ENCODE measurements at places on chromosomes 6 and 20.

DNA sequence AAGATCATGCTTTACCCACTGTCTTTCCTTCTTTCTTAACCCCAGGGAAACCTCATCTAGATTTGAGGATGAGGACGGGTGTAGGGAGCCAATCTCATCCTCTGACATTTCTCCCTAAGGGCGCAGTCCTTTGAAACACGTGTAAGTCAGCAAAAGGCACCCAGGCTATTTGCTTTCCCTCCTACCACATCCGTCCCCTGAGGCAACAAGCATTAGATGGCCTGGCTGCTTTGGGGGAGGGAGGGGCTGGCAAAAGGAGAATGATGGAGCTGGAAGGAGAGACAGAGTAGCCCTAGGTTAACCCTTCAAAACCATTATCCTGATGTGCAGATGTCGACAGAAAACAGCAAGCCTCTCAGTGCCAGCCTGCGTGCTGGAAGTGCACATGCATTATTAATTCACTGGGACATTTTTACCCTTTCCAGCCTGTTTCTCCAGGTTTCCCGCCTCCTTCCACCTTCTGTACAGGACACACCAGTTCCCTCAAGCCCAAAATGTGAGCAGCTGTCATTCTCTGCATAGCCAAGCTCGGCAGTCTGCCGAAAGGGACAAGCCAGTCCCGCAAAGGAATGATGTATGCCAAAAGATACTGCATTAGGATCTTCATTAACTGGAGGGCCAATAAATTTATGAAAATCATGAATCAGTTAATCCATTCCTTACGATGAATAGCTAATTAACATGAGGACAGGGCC, 547.2 kb downstream of the CD83 start:
- DNase-seq, result no peak

DNA sequence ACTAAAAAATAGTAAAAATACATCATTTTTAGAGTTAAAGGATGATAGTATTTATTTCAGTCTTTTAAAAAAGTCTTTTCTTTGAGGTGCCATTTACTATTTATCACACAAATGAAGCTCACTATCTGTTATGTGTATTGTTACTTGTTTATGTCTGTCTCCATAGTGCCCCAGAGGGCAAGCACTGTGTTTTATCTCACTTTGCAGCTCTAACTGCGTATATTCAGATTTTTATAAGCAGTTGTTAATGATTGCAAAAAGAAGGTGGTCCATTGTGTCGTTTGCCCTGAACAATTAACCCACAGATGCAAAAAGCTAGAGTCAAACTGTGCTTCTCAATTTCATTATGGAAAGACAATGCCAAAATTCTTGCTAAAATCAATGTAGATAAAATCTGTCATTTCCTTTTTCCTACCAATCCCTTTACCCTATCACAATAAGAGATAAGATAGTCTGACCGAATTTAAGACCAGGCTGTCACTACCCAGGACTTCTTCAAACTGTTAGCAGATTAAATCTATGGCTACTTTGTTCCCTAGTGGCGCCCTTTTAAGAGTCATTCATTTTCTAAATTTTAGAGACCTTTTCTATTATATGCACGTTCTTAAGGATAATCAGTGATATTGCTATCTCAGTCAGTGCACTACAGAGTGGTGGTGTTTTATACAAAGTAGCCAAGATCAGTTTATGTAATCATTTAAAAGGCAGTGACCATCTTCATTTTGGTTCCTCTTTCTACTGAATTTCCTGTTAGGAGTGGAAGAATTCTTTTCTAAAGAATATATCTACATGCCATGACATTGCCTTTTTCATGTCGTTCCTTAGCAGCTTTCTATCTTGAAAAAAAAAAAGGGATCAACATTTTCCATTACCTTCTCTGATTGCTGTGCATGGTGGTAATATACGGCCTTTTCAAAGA, 133.1 kb upstream of the PRDM1 start:
- no peak for DNase-seq

GRCh38 chr20:52411611-52412010, 220.0 kb upstream of the ZFP64 start:
- no peak for DNase-seq

DNA sequence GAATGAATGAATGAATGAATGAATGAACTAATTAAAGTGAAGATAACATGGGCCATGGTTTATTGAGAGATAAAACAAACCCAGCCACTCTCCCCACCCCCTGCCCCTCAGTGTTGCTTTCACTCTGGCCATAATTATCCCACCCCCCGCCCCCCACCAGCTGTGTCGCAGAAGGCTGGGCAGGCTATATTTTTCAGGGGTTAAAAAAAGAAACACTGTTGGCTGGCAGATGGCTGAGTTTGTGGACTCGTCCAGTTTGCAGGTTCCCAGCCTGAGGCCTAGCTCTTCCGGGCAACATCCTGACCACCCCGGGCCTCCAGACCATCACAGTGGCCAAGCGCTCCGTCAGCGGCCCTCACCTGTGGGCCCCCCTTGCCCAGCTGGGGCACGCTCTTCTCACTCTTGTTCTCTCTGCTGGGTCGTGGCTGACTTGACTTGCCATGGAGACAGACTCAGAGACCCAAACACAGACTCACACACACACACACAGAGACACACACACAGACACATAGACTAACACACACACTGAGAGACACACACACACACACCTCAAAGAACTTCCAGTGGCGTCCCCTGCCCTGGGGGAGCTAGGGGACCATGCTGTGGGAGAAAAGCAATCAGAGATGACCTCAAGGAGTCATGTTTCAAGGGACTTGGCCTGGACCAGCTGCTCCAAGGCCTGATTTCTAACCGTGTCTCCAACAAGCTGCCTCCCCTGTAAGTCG, 2.2 kb upstream of the GRM4 start:
- no peak for DNase-seq

DNA sequence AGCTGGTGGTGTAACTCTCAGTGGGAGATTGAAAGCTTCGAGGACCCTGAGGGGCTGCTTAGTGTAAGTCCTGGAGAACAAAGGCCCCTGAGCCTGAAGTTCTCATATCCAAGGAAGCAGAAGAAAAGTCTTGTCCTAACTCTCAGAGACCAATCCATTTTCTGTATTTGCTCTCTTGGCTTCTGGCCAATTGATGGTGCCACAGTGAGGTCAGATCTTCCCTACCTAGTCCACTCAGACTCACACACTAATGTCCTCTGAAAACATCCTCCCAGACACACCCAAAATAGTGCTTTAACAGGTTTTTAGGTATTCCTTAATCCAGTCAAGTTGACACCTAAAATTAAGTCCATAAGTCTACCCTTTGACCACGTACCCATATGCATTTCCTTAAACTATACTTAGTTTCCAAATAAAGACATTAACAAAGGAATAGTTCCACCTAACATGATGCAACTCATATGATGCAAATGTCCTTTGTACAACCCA, 29.4 kb downstream of the ZNF292 start:
- DNase-seq, result no peak

- no peak for DNase-seq
Observed at GRCh38 chr6:73476723-73477122, 15.2 kb downstream of the MTO1 start.

DNA sequence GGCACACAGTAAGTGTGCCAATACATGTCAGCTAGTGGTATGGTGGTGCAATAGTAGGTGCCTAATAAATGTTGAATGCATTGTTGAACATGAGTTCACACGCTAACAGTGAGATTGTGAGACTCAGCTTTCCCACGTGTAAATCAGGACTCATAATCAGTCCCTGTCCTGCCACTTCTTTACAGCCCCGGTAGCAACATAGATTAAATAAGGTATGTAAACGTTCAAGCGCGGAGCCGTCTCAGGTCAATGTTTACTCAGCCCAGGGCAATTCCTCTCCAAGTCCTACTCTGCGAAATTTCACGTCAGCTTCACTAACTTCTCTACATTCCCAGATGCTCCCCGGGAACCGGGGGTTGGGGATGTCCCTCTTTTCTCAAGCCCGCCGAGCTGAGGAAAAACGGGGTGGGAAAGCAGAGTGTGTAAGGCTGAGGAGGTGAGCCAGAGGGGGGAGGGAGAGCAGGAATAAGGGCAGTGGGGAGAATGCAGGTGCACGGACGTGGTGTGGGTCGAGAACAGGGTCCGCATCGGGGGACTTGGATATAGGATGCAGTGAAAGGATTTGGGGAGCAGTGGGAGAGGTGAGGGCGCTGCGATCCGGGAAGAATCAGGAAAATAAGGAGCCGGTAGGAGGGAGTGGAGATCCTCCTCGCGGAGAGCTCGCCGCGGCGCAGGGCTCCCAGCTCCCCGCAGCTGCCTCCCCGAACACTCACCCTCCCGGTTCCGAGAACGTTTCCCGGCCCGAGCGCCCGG, 544 bp upstream of the TP53INP2 start:
- DNase-seq, result peak; percentile 17

DNA sequence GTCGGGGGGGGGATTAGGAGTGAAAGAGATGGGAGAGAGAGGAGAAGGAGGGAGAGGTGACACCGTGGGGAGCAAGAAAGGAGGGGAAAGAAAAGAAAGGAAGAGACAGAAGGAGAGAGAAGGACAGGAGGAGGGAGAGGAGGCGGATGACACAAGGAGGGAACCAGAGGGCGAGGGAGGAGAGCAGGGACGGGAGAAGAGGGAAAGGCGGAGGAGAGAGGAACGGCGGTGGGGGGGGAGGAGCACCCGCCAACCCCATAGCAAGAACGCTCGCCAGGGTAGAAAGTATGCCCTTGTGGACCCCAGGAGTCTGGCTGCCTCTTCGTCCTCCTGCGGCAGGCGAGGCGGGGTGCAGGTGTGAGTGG, 4.5 kb upstream of the INSM1 start:
- DNase-seq, result no peak

DNA sequence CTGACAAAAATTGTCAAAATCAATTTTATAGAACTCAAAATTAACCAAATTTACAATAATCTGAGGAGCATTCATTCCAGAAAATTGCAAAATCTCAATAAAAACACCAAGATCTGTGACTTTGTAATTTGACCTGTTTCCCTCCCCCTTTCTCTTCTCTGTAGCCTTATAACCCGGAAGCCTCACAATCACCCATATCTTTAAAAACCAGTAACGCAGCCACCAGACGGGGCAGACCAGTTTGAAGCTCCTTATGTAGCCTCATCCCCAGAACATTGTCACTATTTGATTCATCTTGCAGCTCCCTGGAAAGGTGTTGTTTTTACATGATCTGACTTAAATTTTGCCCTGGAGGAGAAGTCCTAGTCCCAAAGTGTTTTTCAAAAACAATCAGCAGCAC, 27.5 kb upstream of the TGM6 start:
- DNase-seq, result no peak

DNA sequence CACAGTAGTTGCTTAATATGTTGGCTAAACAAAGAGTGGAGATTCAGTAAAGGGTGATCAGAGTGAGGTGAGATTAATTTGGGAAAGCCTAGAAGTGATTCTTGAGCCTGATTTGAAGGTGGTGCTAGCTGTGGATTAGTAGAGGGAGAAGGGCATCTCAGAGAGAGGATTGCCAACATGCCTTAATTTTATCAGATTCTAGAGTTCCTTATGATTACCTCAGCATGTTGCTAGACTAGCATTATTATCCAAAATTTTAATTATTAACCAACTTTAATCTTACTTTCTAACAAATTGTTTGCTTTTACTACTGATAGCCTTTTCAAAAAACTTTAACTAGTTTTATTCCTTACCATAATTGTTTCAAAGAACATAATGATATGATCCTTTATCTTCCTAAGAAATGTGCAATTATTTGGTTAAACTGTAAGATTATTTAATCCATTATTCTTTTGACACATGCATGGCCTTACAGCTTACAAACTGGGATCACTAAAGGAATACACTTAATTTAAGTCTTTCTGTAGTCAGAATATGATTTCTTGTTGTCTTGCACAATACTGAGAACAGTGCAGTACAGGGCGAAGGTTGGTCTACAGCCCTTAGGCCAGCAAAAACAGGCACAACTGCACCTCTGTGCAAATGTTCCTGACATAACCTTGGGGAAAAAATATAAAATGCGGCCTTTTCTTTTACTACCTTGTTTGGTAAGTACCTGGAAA, 88.9 kb downstream of the SLC16A10 start:
- no peak for DNase-seq

- peak; percentile 68 for DNase-seq
Observed at GRCh38 chr20:45823949-45824835, 2.9 kb downstream of the TNNC2 start.

- peak; percentile 62 for DNase-seq
Observed at GRCh38 chr20:49279677-49280462, 2.0 kb upstream of the ZNFX1 start.

DNA sequence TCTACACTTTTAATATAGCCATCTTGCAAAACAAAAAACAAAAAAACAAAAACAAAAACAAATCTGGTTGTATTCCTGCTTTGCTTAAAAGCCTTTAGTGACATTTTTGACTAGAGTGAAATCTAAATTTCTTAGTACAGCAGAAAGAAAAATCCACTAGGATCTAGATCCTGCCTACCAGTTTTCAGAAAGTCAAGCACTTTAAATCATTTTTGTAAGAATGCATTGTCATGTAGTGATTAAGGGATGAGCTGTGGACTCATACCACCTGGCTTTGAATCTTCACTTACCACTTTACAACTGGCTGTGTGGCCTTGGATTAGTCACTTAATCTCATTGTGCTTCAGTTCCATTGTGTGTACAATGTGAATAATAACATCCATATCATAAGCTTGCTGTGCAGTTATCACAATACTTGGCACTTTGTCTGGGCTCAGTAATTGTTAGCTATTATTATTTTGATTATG, 4.0 kb downstream of the MKKS start:
- DNase-seq, result peak; percentile 16

- no peak for DNase-seq
Observed at GRCh38 chr6:33490621-33491020, 36.2 kb downstream of the ZBTB9 start.

GRCh38 chr20:46979603-46980241, 85.1 kb downstream of the EYA2 start:
- DNase-seq, result peak; percentile 57

DNA sequence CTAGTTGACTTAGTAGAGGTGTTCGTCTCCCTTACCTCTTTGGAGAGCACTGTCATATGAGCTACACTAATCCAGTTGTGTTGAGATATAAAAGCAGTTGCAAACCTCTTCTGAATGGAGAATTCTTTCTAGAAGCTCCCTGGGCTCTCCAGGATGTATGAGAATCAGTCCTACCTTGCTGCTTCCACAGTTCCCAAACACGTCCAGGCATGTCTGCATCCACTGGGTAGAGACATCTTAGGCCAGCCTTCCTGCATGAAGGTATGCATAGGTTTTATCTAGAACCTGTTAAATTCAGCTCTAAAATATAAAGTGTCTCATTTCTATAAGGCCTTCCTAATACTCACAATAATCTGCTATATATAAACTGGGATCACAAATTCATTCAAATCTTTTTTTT, 297.7 kb downstream of the CDC5L start:
- no peak for DNase-seq

GRCh38 chr6:4964675-4965561, 38.9 kb downstream of the RPP40 start:
- no peak for DNase-seq
